ENCODE measurements at places on chromosomes 7 and 10.

DNA sequence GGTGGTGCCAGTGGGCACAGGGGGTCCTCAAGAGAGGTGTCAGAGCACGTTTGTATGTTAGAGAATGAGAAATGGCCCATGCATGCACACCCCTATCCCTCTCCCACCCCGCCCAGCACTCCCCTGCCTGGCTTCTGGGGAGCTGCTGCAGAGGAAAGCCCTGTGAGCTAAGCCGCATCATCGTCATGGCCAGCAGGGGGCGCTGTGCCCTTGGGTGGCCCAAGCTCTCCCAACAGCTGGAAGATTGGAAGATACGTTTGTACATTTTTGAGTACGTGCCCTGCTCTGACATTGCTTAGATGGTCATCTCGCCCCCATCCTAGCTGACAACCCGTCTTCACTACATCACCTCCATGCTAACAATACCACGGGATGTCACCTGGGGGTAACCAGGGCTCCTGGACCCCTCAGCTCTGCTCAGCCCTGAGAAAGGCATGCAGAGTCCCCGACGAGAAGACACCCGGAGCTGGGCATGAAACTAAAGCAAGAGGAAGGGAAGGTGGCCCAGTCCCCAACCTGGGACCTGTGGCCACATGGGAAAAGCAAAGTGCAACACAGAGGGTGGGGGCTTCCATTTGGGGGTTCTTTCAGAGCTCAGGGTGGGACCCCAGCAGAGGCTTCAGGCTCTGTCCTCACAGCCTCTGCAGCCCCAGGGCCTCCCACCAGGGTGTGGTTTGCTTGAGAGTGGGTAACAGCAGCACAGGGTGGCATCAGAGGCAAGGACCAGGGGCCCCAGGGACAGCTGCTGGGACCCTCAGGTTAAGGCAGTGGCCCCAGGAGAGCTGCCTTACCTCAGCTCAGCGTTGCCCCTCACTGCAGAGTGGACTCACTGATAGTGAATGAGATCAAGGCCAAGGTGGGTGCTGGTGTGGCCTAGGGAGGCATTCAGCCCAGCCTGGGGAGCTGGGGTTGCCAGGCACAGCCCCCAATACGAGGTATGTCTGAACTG lies 136.6 kb downstream of the PTPN20 start:
- peak; percentile 78 for DNase-seq

- DNase-seq: no peak
These were observed 93.5 kb upstream of the KIAA1217 start for GRCh38 chr10:24115403-24115802.

GRCh38 chr7:6161463-6162330 lies 110.7 kb downstream of the CYTH3 start:
- DNase-seq: no peak

GRCh38 chr7:22675421-22675820 lies 51.6 kb upstream of the IL6 start:
- no peak for DNase-seq

- DNase-seq: no peak
These were observed 14.7 kb downstream of the TMEM60 start for GRCh38 chr7:77783545-77783944.

- no peak for DNase-seq
These were observed 74.3 kb upstream of the MKX start for GRCh38 chr10:27819781-27820531.

- no peak for DNase-seq
These were observed 17.1 kb downstream of the ARHGAP21 start for GRCh38 chr10:24706479-24707118.
